PC-9 (cell line): ENCODE measurements at places on chromosomes 3 and 15.

GRCh38 chr3:151012753-151013152, 40.2 kb upstream of the CLRN1 start:
- DNase-seq = no peak

- DNase-seq = peak; percentile 66
These were observed 52.6 kb downstream of the GTF2E1 start for GRCh38 chr3:120795017-120795648.

DNA sequence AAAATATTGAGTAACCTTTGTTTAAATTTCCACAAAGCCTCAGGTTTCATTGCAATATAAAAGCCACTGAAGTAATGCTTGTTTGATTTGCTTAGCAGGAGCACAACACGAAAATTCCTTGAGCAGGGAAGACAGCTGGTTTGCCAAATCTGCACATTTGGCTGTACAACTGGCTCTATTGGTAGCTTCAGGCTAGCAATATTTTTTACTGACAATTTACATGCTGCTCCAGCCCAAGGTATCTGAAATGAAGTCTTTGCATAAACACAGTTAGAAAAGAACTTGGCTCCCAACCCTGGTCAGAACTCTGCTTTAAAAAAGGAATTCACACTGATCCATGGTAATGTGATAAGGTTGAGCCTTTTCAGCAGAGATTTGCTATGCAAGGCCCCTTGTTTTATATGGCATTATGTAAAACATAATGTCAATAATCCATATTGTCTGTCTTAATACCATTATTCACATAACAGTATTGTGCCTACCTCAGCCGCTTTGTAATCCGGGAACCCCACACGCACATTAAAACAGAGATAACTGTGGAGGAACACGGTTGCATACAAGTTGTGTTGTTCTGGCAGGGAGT, 55.7 kb upstream of the CHL1 start:
- no peak for DNase-seq

GRCh38 chr3:27079427-27080257, 289.5 kb downstream of the NEK10 start:
- DNase-seq = no peak

DNA sequence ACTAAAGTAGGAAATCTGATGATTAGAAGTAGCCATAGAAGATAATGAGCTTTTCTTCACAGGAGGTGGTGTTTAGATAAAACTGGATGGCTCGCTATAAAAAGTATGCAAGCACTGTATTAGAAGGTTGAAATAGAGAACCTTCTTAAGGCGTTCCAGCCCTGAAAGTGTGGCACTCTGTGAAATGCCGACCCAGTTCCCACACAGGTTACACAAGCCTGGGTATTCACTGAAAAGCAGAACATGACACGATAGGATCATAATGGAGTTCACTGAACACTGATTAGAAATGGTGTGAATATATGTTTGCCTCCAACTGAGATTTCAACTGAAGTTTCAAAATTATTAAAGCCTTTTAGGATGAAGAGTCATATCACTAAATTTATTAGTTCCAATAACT, 15.0 kb upstream of the LRRC34 start:
- no peak for DNase-seq

DNA sequence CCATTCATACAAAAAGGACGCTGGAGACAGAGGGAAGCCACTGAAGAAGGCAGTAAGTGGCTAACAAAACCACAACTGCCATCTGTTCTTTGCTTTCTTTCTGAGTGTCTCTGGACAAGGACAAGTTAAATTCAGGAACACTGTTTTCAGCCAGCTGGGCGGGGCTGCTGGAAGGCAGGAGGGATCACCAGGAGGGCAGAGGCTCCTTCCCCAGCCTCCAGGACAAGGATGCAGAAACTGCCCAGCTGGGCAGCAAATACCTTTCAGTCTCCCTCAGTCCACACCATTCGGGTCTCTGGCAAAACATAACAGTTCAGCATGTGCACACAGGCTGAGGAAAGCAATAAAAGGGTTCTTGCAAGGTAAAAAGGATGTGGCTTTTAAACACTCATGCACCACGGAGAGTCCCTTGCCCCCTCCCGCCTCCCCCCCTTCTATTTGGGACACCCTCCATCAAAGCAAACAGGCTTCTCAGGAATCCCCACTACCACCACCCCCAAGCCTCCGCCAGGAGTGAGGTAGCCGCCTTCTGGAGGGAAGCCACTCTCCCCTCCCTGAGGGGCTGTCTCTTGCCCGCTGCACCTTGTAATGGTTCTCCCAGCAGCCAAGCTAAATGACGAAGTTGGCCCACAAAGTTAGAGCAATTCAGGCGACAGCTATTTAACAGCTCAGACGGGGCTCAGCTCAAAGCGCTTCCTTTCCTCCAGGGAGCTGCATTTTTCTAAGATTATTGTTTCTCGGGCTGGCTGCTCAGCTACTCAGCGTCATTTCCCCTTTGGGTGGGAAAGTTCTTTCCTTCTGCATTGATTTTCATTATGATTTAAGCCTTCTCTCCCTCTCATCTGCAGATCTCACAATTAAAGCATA, 3.8 kb downstream of the HEG1 start:
- DNase-seq = no peak

GRCh38 chr15:38408576-38408975, 45.4 kb upstream of the FAM98B start:
- DNase-seq = no peak

DNA sequence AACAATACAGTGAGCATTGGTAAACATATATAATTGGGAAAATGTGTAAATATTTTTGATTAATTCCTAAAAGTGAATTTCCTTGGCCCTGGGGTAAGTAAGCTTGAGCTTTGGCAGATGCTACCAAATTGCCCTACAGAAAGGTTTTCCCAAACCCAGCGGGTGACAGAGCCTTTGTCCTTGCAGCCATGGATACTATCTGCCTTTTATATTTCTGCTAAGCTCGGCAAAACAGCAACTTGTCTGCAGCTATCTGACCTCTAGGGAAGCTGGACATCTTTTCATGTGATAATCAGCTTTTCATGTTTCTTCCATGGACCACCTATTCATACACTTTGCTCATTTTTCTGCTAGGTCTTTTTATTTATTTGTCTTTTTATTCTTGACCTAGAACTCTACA, 64.7 kb upstream of the SEC22A start:
- DNase-seq = no peak

DNA sequence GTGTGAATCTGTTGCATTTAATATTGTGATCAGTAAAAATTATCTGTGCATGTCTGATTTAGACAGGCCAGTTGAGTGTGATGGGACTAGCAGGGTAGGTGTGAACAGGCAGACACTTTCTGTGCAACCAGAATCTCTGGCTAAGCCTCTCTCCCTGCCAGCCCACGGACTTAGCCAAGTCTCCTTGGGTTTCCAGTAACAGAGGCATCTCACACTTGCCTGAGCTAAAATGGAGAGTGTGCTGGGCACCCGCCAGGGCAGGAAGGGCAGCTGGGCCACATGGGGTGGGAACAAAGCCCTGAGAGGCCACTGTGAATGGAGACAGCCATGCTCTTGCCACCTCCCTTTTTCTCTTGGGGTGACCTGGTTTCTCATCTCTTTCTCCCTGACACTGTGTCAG, 12.5 kb upstream of the RPS27L start:
- no peak for DNase-seq

GRCh38 chr3:117688583-117688982, 979.0 kb downstream of the TUSC7 start:
- DNase-seq = no peak

- DNase-seq = peak; percentile 77
These were observed 1.1 kb downstream of the MITF start for GRCh38 chr3:69740103-69741021.

DNA sequence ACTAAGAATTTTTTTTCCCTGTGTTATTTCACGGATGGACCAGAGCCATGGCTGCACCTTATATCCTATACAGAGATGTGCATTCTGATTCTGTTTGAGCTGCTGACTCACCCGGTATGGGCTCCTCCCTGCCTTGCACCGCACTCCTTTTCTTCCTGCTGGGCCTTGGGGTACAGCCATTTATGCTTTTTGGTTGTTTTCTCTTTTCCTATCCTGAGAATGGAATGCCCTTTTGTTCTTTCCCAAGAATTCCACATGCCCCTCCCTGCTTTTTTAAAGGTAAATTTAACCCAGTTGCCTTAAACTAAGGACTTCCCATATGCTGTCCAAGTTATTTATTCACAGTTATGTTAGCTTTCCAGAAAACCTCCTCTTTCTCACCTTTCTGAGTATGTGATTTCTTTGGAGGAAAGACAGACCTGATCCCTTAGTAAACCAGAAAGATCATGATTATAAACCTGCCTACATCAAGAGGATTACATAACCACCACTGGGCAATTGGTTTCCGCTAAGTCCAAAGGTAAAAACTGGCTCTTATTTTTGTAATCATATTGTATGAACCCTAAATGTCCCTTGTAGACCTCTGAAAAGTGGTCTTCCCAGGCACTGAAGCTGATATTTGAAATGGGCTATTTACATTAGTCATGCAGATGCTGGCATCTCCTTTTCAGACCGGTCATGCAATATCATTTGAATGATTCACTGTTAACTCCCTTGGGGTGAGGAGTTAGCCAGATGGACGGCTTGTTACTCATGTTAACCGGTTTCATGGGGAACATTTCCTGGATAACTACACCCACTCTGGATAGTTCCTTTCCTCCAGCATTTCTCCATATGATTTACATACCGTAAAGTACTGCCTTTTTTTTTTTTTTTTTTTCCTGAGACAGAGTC, 45.5 kb downstream of the TMOD3 start:
- DNase-seq = peak; percentile 96

DNA sequence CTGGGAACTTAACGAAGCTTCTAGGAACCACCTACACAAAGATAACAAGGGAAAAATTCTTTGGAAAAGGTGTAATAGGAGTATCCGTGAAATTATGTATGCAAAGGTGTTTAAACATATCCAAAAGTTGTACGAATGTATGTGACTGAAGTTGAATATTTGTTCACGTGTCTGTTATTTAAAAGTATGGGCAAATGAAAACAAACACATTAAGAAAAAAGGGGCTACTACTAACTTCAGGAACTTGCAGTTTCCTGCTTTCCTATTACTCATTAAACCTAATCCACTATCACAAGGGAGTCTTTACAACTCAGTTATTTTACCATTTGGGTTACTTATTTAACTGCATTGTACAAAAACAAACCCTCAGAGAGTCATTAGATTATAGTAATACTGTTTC, 33.9 kb upstream of the GRAMD1C start:
- DNase-seq = no peak

DNA sequence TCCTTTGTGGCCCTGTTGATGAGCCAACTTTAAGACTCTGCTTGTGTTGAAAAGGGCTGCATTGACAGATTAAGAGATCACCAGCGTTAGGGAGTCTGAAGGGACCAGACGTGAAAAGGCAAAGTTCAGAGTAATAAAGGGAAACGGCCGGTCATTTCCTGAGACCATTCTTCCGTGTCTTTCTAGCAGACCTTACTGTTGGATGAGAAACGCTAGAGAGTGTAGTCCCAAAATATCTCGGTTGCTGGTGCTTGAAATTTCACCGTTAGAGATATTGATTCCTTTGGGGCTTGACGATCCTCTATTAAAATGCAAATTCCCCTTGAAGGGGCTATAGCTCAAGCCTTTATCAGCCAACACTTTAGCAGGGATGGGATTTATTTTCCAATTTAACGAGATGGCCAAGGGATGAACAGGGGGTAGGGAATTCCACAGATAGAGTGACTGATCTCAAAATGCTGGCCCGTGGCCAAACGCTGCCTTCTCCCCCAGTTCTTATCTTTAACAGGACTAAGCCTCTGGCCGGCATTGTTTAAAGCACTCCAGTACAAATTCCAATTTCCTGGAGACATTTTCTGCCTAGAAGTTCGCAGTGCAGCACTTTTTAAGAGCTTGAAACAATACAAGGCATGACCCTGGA, 250.4 kb downstream of the TJP1 start:
- DNase-seq = no peak

DNA sequence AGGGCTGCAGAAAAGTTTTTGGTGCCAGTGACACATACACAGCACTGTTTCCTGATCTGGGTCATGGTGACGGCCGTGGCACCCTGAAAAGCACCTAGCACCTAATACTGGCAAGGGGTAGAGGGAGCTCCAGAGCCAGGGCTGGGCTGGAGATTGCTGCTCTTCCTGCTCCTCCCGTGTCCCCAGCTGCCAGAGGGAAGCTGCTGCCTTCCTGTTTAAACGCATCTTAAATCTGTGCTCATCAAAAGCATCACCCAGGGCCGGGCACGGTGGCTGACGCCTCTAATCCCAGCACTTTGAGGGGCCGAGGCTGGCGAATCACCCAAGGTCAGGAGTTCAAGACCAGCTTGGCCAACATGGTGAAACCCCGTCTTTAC, 156.7 kb upstream of the MEF2A start:
- DNase-seq = peak; percentile 60

DNA sequence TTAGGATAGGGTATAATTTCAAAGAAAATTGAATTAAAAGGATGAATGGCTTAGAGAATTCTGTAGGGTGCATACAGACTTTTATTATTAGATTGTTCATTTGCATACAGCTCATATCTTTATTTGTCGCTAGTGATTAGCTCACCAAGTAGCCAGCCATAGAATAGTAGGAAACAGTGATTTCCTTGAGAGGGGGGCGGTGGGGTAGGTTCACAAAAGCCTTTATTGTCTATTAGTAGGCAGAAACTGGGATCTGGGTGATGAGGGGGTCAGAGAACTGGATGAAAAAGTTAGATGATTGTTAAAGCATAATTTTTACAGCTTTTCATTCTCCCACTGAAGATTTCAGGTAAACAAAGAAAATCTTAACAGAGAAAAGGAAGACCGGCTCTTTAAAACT, 77.6 kb upstream of the RAP2B start:
- DNase-seq = no peak

DNA sequence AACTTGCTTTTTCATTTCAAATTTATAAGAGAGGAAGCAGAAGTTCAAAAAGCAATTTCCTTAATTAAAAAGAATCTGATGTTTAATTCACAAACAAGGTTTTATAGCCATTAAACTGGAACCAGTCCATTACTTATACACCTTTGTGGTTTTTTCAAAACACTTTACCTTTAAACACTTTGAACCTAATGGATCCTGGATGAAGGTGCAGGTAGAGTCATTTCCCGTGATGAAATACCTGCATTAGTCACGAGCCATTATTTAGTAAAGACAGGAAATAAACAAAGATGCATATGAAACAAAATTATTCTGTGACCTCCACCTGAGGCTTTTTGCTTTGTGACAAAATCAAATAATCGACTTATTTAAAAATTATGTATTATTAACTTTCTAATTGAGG, 341.7 kb upstream of the UBE2E2 start:
- no peak for DNase-seq

DNA sequence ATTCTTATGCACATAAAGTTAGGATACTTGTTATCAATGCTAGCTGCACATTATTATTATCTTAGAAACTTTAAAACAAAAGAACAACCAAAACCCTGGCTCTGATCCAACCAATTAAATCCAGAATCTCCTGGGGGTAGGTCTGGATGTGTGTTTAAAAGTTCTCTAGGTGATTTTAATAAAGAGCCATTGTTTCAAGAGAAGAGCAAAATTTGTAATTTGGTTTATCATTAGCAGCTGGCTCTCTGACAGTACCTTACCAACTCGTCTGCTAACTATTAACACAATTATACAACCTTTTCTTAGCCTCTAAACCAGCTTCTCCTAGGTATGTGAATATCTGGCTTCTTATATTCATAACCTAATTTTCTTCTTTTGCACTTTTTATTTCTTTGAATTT, 68.9 kb downstream of the IFT80 start:
- DNase-seq = no peak

- no peak for DNase-seq
These were observed 145.3 kb upstream of the ROPN1 start for GRCh38 chr3:124137216-124137615.

- no peak for DNase-seq
These were observed 45.7 kb downstream of the CHSY1 start for GRCh38 chr15:101206176-101206591.

- no peak for DNase-seq
These were observed 26.3 kb downstream of the SCN11A start for GRCh38 chr3:39025222-39025970.
